ENCODE measurements at places on chromosomes 4 and X.

- DNase-seq, result no peak
Measured at GRCh38 chrX:21991504-21991903, 40.6 kb upstream of the PHEX start.

DNA sequence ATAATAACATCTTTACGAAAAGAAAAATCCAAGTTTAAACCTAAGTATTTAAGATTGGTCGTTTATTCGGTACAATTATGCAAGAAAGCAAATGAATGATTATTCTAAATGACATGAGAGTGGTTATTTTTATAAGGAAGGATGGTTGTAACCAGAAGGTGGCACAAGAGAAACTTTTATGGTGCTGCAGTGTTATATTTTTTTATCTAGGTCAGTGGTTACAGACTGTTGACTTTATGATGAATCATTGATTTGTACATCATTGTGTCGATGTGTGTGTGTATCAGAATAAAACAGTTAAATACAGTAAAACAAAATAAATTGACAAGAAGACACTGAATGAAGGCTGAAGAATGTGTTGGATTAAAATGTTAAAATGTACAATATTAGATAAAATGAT is 9.8 kb downstream of the DCAF8L2 start:
- no peak for DNase-seq

DNA sequence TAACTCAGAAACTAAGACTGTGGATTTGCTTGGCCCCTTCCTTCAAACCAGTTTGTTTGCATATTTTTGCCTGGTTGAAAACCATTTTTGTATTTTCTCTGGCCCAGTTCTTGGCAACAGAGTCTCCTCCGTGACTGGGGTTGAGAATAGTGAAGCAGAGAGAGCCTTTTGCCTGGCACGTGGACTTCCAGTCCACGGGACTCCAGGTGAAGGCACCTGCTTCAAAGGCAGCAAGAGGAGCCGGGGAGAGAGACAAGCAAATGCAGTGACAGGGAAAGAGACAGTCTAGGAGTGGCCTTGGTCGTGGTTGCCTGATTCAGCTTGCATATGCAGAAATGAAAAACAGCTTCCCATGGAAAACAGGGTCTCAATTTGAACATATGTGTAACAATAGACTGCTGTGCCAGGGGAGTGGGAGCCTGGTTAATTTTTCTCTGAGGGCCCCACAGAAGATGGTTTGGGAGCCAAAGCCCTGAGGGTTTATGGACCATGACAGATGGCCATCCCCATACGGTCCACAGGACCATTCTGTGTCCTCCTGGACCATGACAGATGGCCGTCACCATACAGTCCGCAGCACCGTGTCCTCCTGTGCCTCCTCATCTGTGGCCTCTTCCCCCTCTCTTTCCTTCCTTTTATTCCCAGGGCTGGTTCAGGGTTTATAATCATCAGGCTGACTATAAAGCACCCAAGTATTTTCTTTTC is 272.2 kb upstream of the RASGEF1B start:
- DNase-seq, result no peak

DNA sequence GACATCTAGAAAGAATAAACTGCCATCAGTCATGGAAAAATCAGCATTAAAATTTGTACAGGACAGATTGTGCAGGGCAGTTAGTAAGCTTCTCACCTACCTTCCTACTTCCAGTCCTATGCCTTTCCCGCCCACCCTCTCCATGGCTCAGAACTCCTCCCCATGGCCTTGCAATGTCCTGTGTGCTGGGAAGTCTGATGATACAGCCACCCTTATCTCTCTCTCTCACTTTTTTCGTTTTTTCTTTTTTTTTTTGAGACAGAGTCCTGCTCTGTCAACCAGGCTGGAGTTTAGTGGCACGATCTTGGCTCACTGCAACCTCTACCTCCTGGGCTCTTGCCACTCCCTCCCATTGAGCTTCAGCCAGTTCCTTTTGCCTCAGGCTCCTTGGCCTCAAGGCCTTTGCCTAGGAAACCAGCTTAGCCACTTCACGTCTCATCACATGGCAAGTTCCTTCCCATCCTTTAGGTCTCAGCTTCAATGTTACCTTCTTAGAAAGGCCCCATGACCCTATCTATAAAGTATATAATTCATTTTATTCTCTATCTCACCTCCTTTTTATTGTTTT is 259.7 kb downstream of the NKX6-1 start:
- DNase-seq, result no peak

GRCh38 chr4:140856621-140857062 is 100.5 kb upstream of the TBC1D9 start:
- DNase-seq, result no peak

- DNase-seq, result no peak
Measured at GRCh38 chr4:22019676-22020075, 71.1 kb upstream of the KCNIP4 start.

DNA sequence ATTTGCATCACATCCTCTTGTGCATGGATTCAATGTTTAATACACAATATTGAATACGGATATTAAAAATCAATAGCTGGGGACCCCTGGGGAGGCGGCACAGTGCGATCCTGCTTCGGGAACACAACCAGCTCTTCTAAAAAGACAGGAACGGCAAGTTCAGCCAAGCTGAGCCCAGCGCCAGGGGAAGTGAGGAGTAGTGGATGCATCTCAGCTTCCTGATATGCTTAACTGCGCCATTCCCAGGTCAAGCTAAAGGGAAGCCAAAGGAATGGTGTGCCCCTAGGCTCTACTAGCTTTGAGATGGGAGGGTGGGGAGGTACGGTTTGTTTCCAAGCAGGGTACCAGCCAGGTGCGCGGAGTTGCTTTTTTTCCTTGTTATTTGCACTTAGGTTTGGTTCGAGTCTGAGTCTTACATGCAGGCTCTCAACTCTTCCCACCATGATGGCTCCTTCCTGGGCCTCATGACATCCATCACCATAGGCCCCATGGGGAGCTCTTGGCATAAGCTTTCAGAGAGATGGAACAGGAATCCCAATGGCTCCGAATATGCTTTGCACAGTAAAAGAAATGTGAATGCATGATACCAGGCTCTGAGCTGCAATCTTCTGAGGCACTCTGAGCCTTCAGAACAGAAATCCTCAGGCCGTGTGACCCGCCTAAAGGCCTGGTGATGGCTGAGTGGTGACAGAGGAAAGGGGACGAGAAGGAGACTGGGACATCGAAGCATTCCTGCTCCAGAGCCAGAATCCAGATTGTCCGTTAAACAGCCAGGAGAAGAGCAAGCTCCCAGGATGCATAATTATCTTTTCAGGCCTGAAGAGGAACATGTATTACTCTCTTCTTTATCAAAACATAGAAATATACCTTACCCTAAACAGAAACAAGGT is 51.8 kb upstream of the BCOR start:
- DNase-seq, result no peak

DNA sequence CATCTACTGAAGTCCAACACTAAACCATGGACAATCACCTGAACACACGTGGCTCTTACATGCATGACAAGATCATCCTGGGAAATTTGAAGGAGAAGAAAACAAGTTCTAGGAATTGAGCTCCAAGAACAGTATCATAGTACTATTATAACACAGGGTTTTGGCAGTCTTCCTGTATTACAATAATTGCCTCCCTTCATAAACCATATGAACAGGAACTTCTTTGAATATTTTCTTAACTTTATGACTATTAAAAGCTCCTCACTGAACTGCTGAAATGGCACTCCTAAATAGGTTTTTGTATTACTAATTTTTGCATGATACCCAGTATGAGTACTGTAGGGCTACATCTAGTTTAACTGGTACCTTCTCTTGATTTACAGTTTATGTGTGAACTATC is 130.0 kb downstream of the ZAR1 start:
- no peak for DNase-seq

DNA sequence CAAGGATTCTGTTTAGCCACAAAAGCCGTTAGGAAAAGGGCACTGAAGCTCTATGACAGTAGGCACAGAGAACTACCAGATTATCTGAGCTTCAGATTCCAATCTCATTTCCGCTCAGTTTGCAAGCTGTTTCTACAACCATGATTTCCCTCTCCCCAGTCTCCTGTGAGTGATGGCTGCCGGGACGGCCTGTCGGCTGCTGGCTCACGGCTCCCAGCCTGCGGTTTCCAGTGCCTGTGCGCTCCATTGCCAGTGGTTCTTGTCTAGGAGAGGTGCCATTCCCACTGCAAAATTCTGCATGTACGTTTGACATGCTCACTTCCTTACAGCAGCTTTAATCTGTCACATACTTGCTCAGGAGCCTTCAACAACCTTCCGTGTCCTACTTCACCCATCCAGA is 429.1 kb upstream of the FRG1 start:
- no peak for DNase-seq

DNA sequence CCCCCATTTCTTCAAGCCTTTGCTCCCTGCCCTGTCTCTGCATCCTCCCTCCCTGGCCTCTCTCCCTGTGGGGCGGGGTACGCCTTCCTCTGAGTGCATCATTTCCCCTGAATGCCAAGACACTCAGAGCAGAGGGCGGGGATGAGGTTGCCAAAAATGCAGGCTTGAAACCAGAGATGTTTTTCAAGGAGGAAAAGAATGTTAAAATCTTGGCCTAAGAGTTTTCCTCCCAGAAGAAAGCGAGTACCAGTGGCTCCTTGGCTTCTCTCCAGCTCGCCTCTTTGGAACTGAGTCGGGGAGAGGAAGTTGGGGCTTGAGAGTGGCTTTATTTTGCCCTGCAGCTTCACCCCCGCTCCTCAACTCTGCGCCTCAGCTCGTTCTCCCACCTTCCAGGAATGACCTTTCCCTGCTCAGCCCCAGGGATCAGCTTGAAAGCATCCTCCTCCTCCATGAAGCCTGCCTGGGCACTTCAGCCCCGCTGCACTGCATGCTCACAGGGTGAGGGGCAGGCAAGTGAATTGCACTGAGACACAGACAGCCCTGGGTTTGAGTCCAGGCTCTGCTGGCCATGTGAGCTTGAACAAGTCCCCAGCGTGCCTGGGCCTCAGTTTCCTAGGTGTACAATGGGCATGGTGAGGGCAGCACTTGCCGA is 57.5 kb upstream of the SORCS2 start:
- no peak for DNase-seq
